Retina (tissue), 1 donor: ENCODE measurements at places on chromosomes 7 and 10.

- no peak for DNase-seq
Measured at GRCh38 chr10:17974505-17974904, 22.8 kb downstream of the SLC39A12 start.

- DNase-seq, result no peak
Measured at GRCh38 chr7:87598234-87599009, 2.3 kb downstream of the ABCB1 start.

GRCh38 chr7:132488634-132489302 is 87.5 kb downstream of the PLXNA4 start:
- DNase-seq, result no peak

- DNase-seq, result no peak
Measured at GRCh38 chr10:95496246-95496911, 64.8 kb downstream of the SORBS1 start.

DNA sequence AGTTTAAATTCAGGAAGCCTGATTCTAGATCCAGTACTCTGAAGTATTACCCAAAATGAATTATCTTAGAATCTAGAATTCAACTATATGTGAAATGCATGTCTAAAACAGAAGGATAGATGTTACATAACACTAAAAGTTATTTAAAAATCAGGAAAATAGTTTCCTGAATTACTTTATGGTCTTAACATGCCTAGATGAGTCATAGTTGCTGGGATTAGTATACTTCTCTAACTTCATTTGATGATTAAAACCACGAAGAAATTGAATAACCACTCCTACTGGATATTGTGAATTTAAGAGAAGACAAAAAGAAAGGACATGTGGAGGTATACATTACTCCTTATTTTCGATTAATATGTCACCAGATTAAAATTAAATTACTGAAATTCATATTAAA is 65.5 kb downstream of the ATAD1 start:
- DNase-seq, result no peak

DNA sequence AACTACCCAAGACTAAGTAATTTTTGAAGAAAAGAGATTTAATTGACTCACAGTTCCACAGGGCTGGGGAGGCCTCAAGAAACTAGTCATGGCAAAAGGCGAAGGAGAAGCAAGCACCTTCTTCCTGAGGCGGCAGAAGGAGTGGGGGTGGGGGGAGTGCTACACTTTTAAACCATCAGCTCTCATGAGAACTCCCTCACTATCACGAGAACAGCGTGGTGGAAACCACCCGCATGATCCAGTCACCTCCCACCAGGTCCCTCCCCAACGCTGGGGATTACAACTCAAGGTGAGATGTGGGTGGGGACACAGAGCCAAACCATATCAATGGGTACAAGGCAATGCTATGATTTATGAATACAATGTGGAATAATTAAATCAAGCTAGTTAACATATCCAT is 241.9 kb downstream of the PTPRN2 start:
- no peak for DNase-seq

DNA sequence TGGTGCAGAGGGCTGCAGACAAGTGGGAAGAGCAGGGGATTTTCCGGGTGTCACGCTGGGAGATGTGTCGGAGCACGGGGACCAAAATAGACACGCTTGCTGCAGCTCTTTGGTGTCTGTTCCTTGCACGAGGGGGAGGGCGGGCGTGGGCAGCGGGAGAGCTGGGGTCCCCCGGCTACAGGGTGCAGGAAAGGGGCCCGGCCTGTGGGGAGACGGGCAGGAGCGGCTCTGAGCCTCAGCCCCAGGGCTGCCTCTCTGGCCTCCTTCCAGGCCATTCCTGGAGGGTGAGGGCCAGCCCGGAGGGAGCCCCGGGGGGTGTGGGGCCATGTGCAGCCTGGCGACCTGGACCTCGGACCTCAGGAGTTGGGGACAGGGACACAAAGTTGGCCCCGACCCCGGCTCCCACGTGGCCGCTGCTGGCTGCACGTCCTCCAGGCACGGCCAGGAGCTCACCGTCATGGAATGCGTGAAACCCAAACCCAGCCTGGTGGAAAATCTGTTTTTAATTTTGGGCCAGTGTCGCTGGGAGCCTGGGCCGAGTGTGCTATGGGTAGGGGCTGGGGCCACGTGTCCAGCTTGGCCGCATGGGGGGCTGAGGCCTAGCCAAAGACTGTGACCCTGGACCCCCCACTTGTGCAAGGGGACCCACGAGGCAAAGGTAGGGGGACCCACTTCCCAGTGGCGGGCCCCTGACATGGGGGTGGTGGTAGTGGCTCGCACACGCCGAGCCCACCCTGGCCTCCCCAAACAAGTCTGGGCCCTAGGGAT is 6.6 kb downstream of the TTYH3 start:
- peak; percentile 35 for DNase-seq

- no peak for DNase-seq
Measured at GRCh38 chr7:112060625-112061024, 145.6 kb downstream of the DOCK4 start.
